ENCODE measurements at places on chromosomes 13 and 19.

DNA sequence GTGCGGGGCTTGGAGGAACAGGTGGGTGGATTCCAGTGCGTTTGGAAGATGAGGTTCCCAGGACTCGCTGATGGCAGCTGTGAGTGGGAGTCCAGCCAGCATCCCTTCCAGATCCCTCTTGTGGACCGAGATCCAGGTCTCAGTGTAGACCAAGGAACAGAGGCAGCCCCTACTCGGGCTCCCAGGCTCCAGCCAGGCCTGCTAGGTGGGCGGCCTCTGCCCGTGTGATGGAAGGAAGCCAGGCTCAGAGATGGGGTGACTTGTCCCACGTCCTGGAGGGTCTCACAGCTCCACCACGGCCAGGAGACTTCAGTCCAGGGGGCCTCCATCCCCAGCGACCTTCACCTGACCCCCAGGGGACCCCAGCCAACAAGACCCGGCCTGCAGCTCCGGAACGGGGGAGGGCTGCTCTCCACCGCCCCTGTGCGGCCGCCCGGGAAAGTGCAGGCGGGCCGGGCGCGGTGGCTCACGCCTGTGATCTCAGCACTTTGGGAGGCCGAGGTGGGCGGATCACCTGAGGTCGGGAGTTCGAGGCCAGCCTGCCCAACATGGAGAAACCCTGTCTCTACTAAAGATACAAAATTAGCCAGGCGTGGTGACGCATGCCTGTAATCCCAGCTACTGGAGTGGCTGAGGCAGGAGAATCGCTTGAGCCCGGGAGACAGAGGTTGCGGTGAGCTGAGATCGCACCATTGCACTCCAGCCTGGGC, 729 bp upstream of the MADCAM1 start:
- no peak for DNase-seq

GRCh38 chr19:39539165-39539517, 820 bp downstream of the EID2 start:
- DNase-seq, result no peak

DNA sequence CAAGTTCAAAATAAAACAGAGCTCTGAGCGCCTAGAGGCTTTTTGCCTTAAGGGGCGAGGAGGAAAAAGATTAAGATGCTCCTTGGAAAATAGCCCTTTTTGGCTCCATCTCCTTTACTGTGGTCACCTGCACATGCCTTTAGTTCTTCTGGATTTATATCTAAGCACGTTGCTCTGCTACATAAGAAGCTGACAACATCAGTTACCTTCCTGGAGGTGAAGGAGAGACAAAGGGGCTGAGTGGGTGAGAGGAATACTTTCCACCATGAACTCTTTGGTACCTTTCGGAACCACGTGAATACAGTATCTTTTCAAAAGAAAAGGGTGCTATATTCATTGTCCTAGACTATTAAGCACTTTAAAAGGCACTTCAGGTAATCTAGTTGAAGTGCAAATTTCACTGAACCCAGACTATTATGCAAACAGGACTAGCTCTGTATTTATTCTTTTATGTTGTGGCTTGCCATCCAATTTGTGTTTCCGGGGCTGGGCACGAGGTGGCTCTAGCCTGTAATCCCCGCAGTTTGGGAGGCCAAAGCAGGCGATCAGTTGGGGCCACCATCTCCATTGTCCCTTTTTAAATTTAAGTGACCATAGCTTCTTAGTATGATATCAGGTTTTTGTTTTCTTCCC, 201.5 kb downstream of the TM9SF2 start:
- no peak for DNase-seq

- DNase-seq, result no peak
Measured at GRCh38 chr19:2449019-2449418, 7.7 kb downstream of the LMNB2 start.

DNA sequence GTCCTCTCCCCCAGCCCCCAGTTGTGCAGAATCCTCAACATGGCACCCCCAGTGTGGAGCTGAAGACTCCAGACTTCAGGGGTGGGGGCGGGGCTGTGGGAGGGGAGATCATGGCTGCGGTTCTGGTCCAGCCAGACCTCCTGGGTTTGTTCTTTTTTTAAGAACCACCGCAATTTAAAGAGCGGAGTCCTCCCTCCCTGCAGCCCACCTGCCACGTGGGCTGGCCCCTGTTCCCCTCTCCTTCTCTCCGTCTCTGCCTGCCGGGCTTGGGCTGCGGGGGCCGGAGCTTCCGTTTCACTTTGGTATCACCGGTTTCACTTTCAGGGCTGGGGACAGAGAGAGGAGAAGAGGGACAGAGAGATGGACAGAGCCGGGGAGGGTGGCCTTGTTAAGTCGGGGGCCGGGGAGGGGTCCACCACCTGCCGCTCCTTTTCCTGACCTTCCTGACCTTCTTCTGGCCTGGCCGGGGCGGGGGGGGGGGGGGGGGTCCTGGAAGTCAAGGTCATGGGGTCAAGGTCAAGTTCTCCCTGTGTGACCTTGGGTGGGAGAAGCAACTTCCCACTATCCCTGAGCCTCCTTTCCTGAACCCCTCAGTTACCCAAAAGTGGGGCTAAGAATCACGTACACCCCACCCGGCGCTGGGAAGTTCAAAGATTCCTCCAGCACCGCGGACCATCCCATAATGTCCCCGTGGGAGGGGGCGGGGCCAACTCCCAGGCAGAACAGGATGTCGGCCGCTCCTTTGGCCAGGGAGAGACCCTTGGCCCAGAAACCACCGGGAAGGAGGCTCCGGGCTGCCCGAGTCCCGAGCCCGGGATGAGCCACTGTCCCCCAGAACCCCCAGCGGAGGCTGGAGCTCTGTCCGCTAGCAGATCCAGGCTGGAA, 11.3 kb upstream of the ZBTB7A start:
- DNase-seq, result peak; percentile 23

- no peak for DNase-seq
Measured at GRCh38 chr13:20142023-20142926, 18.6 kb downstream of the GJA3 start.

DNA sequence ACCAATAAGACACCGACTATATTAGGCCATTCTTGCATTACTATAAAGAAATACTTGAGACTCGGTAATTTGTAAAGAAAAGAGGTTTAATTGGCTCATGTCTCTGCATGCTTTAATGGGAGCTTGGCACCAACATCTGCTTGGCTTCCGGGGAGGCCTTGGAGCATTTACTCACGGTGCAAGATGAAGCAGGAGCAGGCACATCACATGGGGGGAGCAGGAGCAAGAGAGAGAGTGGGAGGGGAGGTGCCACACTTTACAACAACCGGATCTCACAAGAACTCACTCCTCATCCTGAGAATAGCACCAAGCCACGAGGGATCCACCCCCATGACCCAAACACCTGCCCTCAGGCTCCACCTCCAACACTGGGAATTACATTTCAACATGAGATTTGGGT, 224.8 kb downstream of the KLF5 start:
- DNase-seq, result no peak

DNA sequence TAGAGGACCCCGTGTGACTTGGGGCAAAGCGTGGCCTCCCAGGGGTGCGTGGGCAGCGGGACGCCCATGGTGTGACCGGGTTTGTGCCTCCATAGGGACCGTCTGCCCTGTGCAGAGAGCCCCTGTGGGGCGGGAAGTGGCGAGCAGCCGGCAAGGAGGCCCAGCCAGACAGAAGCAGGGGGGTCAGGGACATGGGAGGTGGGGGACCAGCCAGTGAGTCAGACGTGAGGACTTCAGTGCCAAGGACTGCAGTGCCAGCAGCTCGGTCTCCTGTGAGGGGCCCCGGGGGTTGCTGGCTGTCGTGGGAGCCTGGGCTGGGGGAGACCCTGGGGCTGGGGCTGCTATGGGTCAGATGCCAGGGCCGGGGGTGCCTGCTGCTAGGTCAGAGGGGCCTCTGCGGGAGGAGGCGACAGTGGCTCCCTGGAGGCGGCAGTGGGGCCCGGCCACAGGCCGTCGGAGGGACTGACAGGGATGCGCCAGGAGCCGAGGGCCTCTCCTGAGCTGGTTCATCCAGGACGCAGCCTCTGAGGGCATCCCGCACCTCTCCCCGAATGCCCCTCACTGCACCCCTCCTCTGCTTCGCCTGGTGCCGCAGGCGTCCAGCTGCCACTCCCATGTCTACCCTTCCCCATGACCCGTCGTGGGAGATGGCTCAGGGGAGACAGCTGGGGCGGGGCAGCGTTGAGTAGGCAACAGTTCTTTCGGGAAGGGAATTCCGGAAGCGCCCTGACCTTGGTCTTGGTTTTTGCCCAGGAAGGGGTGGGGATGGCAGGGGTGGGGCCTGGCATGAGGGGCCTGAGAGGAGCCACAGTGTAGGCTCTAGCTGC, 80.0 kb downstream of the KDM4B start:
- no peak for DNase-seq

GRCh38 chr13:27304099-27304498, 33.5 kb downstream of the RASL11A start:
- DNase-seq, result no peak

DNA sequence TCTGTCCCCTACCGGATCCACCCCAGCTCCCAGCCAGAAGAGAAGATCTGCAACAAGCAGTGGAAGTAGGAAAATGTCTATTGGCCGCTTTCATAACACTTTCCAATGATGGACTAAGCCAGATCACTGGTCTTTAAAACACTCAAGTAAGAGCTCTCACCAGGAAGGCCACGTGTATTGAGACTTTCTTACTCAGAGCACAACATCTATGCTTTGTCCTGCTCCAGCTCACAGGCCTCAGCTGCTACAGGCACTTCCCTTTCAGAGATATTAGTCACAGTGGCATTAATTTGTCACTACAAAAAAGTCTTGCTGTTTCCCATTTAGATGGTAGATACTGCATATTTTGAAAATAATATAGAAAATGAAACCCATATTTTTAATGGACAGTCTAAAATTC, 164.2 kb downstream of the ABCC4 start:
- DNase-seq, result no peak

- DNase-seq, result peak; percentile 34
Measured at GRCh38 chr13:81480634-81481033, 1139.7 kb upstream of the SPRY2 start.

DNA sequence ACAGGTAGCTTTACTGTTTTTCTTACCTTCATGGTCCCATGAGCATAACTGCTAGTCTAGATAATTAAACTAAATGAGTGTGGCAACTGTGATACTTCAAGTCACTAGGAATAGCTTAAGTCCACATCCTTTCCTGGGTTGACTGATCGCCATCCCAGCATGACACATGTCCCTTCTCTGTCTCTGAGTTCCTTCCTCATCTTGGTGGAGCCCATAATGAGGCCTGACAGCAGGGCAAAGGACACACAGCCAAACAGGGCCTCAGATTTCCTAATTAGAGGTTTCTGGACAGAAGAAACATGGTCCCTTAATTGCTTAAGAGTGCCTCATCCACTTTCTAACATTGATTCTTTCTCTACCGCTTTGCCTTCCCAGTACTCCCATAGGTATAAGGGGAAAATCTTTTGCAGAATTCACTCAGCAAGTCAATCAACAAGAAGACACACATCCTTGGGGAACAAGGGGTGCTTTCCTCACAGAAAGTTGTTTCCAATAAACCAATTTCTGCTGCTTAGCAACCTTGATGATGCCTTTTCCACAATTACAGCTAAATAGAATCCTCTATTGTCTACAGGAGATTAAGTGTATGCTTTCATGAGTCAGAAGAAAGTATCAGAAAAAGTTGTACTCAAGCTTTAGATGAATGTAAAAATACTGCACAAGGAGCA, 208.3 kb upstream of the SERP2 start:
- DNase-seq, result no peak

Measured in NCI-H146 (cell line).